Liver (tissue), 10 donors: ENCODE measurements at places on chromosomes 1 and 21. TPM values are rescaled to one million over a fixed set of nuclear protein-coding genes. Genes with fewer than 3 reads are reported as not detected.

GRCh38 chr21:38126666-38127303 is 130.0 kb upstream of the KCNJ15 start:
- DNase-seq = peak; percentile 55
- H3K4me3 ChIP-seq = no peak overlapping the region
- no peaks in the 10 kb centered on the region for H3K4me1 ChIP-seq
- no peak overlapping the region for H3K27ac ChIP-seq
- H3K36me3 ChIP-seq = no peaks in the 10 kb centered on the region
- H3K27me3 ChIP-seq = no peaks in the 10 kb centered on the region

The DIO1 gene
- total RNA-seq = 155 TPM

The IGSF5 gene
- not detected for total RNA-seq

DNA sequence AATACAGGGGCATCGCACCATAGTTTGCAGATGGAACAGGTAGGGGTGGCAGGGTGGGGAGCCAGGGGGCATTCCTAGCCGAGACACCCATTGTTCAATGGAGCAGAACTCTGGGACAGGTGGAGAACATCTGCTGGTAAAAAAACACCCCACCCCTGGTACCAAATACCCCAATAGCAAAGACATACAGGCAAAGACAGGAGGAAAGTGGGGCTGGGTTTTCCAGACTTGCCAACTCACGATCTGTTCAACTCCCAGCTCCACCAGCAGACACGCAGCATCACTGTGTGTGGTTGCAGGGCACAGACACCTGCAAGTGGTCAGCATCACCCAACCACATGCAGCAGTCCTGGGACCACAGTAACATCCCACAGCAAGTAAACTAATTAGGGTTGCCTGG is 328 bp upstream of the KRTAP10-8 start:
- no peak overlapping the region for H3K4me3 ChIP-seq
- no peak overlapping the region for H3K27ac ChIP-seq
- no peaks in the 10 kb centered on the region for H3K27me3 ChIP-seq
- no peaks in the 10 kb centered on the region for H3K36me3 ChIP-seq
- no peaks in the 10 kb centered on the region for H3K4me1 ChIP-seq

GRCh38 chr1:208273386-208274017 is 29.3 kb upstream of the PLXNA2 start:
- DNase-seq = no peak
- no peaks in the 10 kb centered on the region for H3K4me1 ChIP-seq
- no peak overlapping the region for H3K4me3 ChIP-seq

- H3K36me3 ChIP-seq = no peaks in the 10 kb centered on the region
- H3K27ac ChIP-seq = no peak overlapping the region
- no peak for DNase-seq
- no peaks in the 10 kb centered on the region for H3K27me3 ChIP-seq
- H3K4me3 ChIP-seq = no peak overlapping the region
Measured at GRCh38 chr1:167086033-167086432, 4.1 kb downstream of the GPA33 start.

DNA sequence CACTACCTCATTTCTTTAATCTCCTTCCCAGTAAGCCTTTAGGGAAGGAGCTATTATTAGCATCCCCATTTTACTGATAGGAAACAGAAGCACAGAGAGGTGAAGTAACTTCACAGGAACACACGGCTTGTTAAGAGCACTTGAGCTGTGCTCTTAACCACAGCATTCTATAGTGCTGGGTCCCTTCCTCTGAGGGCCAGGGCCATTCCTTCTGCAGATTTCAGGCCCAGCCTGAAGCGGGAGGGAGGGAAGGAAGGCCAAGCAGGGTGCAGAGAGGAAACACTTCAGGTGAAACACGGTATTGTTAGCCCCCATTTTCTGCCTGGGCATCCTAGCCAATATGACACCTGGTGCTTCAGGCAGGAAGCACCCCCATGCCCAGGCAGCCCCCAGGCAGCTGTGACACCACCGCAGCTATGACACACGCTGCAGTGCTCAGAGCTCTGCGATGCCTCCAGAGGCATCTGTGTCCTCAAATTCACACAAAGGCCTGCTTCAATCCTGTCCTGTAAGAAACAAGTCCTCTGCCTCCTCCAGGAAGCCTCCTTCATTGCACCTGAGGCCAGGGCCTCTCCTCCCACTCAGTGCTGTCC is 4.5 kb upstream of the EXTL1 start:
- H3K4me3 ChIP-seq = no peak overlapping the region
- no peaks in the 10 kb centered on the region for H3K36me3 ChIP-seq
- peaks cover 5% of the 10 kb centered on the region for H3K4me1 ChIP-seq
- H3K27me3 ChIP-seq = no peaks in the 10 kb centered on the region
- H3K27ac ChIP-seq = no peak overlapping the region
- no peak for DNase-seq

DNA sequence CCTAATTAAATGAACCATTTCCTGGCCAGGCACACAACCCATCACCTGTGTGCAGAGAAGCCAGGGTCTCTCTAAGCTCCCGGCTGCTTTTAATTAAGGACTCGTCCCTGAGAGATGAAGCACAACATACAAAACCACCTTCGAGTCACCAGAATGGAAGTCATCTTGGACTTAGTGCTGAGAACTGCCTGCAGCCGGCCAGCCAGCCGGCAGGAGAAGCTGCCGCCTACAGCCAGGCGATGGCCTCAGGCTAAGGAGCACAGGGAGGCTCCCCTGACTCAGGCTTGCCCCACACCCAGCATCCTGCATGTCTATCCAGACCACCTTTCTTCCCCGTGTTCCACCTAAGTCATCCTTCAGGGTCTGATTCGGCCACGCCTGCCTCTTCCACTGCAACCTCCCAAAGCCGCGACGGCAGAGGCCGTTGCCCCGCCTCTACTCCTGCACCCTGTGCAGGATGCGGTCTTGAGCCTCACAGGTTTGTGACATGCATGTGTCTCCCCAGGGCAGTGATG is 83.6 kb downstream of the SLC66A1 start:
- no peak overlapping the region for H3K27ac ChIP-seq
- H3K4me1 ChIP-seq = no peaks in the 10 kb centered on the region
- peaks cover 3% of the 10 kb centered on the region for H3K36me3 ChIP-seq
- no peaks in the 10 kb centered on the region for H3K27me3 ChIP-seq
- H3K4me3 ChIP-seq = no peak overlapping the region
- no peak for DNase-seq

DNA sequence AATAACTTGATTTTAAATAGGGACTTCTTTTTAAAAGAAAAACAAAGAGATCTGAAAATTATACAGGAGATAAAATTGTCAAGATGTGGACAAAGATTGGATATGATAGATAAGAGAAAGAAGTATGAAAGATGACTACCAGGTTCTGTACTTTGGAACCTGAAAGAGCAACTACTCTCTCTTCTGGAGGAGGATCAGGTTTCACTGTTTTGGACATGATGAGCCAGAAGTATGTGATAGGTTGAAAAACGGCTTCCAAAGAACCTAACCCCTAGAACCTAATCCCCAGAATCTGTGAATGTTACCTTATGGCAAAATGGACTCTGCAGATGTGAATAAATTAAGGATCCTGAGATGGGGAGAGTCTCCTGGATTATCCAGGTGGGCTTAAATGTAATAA is 26.2 kb downstream of the RSBN1 start:
- no peaks in the 10 kb centered on the region for H3K36me3 ChIP-seq
- peaks cover 10% of the 10 kb centered on the region for H3K4me1 ChIP-seq
- DNase-seq = no peak
- H3K27ac ChIP-seq = no peak overlapping the region
- H3K27me3 ChIP-seq = no peaks in the 10 kb centered on the region

DNA sequence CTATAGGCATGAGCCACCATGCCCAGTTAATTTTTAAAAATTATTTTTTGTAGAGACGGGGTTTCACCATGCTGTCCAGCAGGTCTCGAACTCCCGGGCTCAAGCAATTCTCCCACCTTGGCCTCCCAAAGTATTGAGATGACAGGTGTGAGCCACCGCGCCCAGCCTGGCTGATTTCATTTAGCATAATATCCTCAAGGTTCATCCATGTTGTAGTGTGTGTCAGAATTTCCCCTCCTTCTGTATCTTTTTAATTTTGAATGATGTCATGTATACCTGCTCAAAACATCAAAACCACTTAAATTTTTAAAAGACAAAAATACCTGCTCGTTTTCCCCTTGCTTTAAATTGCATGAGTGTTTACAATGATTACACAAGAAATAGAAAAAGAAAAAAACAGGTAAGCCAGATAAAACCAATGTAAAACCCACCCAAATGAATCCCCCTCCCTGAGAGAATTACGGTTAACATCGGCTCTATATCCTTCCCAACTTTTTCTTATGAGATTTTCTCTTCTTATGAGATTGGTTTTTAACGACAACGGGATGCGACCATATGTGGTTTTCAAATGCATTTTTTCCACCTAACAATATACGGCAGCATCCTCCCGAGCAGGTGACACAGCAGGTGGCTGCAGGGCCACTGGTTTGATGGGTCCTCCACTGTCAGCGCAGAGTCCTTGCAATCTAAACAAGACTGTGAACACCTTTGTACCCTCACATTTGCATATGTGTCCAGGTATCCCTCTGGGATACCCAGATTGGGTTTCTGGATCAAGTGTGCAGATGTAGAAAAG is 22.1 kb downstream of the IFFO2 start:
- no peaks in the 10 kb centered on the region for H3K36me3 ChIP-seq
- H3K27ac ChIP-seq = no peak overlapping the region
- H3K4me1 ChIP-seq = peaks cover 10% of the 10 kb centered on the region
- H3K27me3 ChIP-seq = no peaks in the 10 kb centered on the region
- DNase-seq = no peak
- no peak overlapping the region for H3K4me3 ChIP-seq

- DNase-seq = no peak
- no peak overlapping the region for H3K27ac ChIP-seq
- no peaks in the 10 kb centered on the region for H3K4me1 ChIP-seq
- H3K36me3 ChIP-seq = no peaks in the 10 kb centered on the region
- H3K27me3 ChIP-seq = no peaks in the 10 kb centered on the region
Measured at GRCh38 chr1:39499668-39500067, 8.2 kb downstream of the BMP8A start.

The SFT2D2 gene
- total RNA-seq = 28.6 TPM

GRCh38 chr1:235289859-235290739 is 37.9 kb downstream of the ARID4B start:
- H3K4me1 ChIP-seq = peaks cover 4% of the 10 kb centered on the region
- H3K27ac ChIP-seq = no peak overlapping the region
- H3K4me3 ChIP-seq = no peak overlapping the region

GRCh38 chr1:236914375-236914774 is 89.9 kb downstream of the MT1HL1 start:
- no peak overlapping the region for H3K4me3 ChIP-seq
- no peaks in the 10 kb centered on the region for H3K36me3 ChIP-seq
- no peaks in the 10 kb centered on the region for H3K27me3 ChIP-seq
- H3K27ac ChIP-seq = no peak overlapping the region
- DNase-seq = no peak
- H3K4me1 ChIP-seq = no peaks in the 10 kb centered on the region

DNA sequence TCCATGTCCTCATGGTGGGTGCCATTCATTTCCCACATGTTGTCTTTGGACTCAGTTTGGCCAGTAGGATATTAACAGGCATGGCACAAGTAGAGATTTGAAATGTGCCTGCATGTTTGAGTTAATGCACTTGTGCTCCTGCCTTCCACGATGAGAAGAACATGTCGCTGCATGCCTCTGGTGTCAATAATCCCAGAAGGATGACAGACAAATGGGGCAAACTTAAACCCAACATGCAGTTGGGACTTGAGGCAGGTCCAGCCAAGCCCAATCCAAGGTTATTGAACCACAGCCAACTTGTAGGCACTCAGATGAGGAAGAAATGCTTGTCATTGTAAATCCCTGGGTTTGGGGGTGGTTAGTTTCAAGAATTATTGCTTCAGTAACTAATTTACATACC is 174.6 kb downstream of the TRIM33 start:
- no peak overlapping the region for H3K27ac ChIP-seq
- H3K4me3 ChIP-seq = no peak overlapping the region
- H3K4me1 ChIP-seq = no peaks in the 10 kb centered on the region
- H3K27me3 ChIP-seq = no peaks in the 10 kb centered on the region
- no peaks in the 10 kb centered on the region for H3K36me3 ChIP-seq
- no peak for DNase-seq

DNA sequence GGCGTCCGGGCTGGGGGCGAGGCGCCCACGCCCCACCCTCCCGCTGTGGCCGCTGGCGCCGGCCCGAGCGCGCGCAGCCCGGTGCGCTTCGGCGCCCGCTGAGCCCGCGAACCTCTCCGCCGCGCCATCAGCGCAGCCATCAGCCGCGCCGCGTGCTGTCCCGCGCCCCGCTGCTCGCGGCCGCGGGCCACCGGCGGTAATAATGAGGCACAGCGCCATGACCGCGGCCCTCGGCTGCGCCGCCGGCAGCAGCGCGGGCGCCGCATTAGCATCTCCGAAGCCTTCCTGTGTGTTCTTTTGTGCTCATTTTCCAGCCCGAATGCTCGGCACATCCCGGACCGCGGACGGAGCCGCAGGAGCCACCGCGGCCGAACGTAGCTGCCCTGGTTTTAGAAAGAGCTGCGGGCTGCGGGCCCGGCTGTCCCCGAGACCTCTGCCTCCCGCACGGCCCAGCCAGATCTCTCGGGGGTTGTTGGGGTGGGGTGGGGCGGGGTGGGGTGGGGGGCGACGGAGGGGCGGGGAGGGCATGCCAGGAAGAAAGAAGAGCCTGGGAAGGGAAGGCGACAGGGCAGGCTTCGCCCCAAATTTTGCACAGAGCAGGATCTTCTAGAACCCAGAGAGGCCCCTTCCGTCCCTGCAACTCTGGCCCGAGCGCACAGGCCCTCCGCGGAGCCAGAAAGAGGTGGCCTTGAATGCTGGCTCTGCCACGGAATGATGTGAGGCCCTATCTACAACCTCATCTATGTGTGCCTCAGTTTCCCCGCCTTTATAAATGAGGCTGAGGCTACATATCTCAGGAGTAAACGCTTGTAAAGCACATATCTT is 55.3 kb downstream of the RRAGC start:
- H3K27ac ChIP-seq = no peak overlapping the region
- no peaks in the 10 kb centered on the region for H3K36me3 ChIP-seq
- H3K4me3 ChIP-seq = no peak overlapping the region
- H3K27me3 ChIP-seq = peaks cover 18% of the 10 kb centered on the region
- peaks cover 7% of the 10 kb centered on the region for H3K4me1 ChIP-seq

DNA sequence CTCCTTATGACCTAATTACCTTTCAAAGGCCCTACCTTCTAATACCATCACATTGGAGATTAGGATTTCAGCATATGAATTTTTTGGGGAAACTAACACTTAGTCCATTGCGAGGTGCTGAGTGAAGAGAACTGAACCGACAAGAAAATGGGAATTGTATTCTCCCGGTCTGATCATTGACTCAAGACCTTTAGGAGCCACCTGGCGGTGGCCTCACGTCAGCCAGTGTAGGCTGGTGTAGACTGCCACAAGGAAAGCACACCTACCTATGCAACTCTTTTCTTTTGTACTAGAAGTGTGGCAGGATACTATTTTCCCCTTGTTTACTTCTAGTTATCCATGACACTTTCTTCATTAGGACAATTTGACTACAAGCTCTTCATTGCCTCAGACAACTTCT is 333.5 kb upstream of the B3GALT2 start:
- no peak for DNase-seq
- no peak overlapping the region for H3K27ac ChIP-seq
- no peaks in the 10 kb centered on the region for H3K36me3 ChIP-seq
- no peaks in the 10 kb centered on the region for H3K4me1 ChIP-seq
- no peak overlapping the region for H3K4me3 ChIP-seq

The TNFRSF9 gene
- total RNA-seq = under 0.01 TPM

DNA sequence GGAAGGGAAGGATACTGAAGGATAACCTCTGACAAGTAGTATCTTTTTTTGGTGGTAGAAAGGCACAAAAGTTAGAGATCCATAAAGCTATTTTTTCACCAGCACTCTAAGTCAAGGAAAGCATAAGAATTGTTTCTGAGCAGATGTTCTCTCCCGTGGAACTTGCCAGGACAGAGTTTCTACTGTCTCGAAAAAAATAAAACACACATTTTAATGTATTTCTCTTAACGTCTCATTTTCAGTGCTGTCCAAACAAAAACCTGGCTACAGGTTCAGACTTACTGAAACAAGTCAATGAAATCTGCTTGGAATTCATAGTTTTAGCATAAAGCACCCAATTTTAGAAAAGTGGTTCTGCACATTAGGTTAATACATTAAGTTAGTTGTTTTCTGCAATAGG is 338.3 kb downstream of the LTN1 start:
- no peaks in the 10 kb centered on the region for H3K36me3 ChIP-seq
